CD4-positive, CD25-positive, alpha-beta regulatory T cell (primary cell): ENCODE measurements at places on chromosomes 1 and 21. TPM values are rescaled to one million over a fixed set of nuclear protein-coding genes. Genes with fewer than 3 reads are reported as not detected.
A peak's percentile ranks its signal among the peaks of the same experiment; 100 is the strongest.

The TAL1 gene
- polyA plus RNA-seq = not detected

- no peaks in the 10 kb centered on the region for H3K36me3 ChIP-seq
- H3K27me3 ChIP-seq = no peaks in the 10 kb centered on the region
- no peaks in the 10 kb centered on the region for H3K4me1 ChIP-seq
These were observed 413.4 kb upstream of the BEND5 start for GRCh38 chr1:49190138-49190537.

The TTC34 gene
- polyA plus RNA-seq = 0.05 TPM

DNA sequence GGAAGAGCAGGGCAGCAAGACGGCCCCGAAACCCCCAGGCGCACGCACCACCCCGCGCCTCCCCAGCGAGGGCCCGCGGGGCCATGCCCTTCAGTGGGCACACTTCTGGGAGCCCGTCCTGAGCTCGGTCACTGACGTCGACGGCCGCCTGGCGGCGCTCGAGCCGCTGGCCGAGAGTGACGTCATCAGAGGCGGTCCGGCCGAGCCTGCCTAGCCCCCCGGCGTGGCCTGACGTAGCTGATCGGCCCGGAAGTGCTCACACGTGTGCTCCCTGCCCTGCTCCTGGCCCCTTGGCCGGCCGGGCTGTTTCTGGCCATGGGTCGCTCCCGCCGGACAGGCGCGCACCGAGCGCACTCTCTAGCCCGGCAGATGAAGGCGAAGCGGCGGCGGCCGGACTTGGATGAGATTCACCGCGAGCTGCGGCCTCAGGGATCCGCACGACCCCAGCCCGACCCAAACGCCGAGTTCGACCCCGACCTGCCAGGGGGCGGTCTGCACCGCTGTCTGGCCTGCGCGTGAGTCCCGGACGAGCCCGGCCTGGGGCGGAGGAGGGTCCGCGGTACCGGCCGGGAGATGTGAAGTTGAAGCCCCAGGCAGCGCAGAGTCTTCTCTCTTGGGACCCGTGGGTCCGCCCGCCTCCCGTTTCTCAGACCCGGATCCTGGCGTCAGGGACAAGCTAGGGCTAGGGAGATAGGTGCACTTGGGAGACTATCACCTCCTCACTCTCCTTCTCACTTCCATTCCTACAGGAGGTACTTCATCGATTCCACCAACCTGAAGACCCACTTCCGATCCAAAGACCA lies at the start of gene ZNF593:
TSS of gene ZNF593 (plus strand) at position 240 of the 803 bp plus-strand sequence. CDS start at position 316, 76 bp downstream.
- peak within 1 kb of the TSS; percentile 82 for H3K4me3 ChIP-seq
- H3K27ac ChIP-seq = peak within 1 kb of the TSS; percentile 75
- peaks cover 21% of the 10 kb centered on the region for H3K4me1 ChIP-seq
- no peaks in the 10 kb centered on the region for H3K27me3 ChIP-seq

- H3K27ac ChIP-seq = no peak overlapping the region
- no peaks in the 10 kb centered on the region for H3K36me3 ChIP-seq
- H3K4me3 ChIP-seq = no peak overlapping the region
- no peaks in the 10 kb centered on the region for H3K27me3 ChIP-seq
These were observed 230.4 kb downstream of the KCNT2 start for GRCh38 chr1:196377811-196378210.

The DYNLT4 gene
- polyA plus RNA-seq = 2.1 TPM

DNA sequence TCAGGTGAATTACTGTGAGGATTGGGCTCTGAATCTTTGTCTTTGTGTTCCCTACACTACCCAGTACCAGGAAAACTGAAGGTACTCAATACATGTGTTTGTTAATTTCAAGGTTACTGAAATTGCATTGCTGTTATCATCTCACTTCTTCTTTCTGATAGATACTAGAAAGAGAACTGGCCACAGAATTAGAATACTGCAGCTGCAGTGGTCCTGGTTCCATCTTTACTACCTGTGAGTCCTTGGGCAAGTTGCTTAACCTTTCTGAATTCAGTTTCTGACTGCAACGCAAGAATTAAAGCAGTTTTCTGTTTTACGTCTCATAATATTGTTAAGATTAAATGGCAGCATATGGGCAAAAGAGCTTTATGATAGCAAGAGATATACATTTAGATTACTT lies 263.5 kb downstream of the LMO4 start:
- no peak overlapping the region for H3K27ac ChIP-seq
- no peaks in the 10 kb centered on the region for H3K36me3 ChIP-seq
- no peaks in the 10 kb centered on the region for H3K4me1 ChIP-seq
- H3K27me3 ChIP-seq = no peaks in the 10 kb centered on the region
- H3K4me3 ChIP-seq = no peak overlapping the region

The CTSS gene
- polyA plus RNA-seq = 214 TPM

GRCh38 chr1:186574926-186575325 lies 105.3 kb downstream of the PTGS2 start:
- H3K27ac ChIP-seq = no peak overlapping the region
- DNase-seq = no peak
- no peaks in the 10 kb centered on the region for H3K36me3 ChIP-seq
- no peaks in the 10 kb centered on the region for H3K27me3 ChIP-seq
- H3K4me1 ChIP-seq = no peaks in the 10 kb centered on the region

GRCh38 chr1:24966121-24966723 lies 36.1 kb upstream of the RUNX3 start:
- H3K27me3 ChIP-seq = no peaks in the 10 kb centered on the region
- no peaks in the 10 kb centered on the region for H3K36me3 ChIP-seq
- H3K27ac ChIP-seq = no peak overlapping the region
- DNase-seq = no peak
- no peak overlapping the region for H3K4me3 ChIP-seq

- H3K27me3 ChIP-seq = no peaks in the 10 kb centered on the region
- H3K27ac ChIP-seq = no peak overlapping the region
- no peaks in the 10 kb centered on the region for H3K4me1 ChIP-seq
- no peak overlapping the region for H3K4me3 ChIP-seq
- no peaks in the 10 kb centered on the region for H3K36me3 ChIP-seq
These were observed 538.0 kb upstream of the CAMK1G start for GRCh38 chr1:209045331-209046057.

- H3K4me3 ChIP-seq = no peak overlapping the region
- H3K27me3 ChIP-seq = no peaks in the 10 kb centered on the region
- no peaks in the 10 kb centered on the region for H3K36me3 ChIP-seq
These were observed 23.2 kb downstream of the C1orf94 start for GRCh38 chr1:34199927-34200326.

DNA sequence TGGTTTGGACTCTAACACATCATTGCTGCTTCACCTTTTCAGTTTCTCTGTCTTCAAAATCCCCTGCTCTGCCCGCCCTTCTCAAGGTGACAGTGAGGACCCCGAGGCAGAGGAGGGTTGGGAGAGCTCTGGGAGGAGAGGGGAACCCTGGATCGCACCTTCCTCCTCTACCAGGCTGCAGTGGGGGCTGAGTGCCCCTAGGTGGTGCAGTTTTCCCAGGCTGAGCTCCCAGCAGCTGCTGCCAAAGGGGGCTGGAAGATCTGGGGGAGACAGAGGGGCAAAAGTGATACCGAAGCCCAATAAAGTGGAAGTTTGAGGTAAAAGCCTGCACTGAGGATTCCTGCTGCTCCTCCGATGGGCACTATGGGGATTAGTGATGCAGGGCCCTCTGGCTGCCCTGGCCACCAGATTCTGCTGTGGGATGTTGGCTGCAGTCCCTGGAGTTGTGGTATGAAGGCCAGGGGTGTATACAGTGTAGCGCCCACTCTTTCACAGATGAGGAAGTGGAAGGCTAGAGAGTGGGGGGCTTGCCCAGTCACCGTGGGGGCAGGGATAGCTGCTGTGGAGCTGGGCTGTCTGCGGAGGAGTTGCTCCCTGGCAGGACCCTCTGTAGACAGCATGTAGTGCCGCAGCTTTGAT lies 40.7 kb upstream of the SCMH1 start:
- no peak overlapping the region for H3K4me3 ChIP-seq
- H3K27me3 ChIP-seq = no peaks in the 10 kb centered on the region
- H3K4me1 ChIP-seq = no peaks in the 10 kb centered on the region

The APCS gene
- not detected for polyA plus RNA-seq

- H3K27me3 ChIP-seq = no peaks in the 10 kb centered on the region
- no peak overlapping the region for H3K4me3 ChIP-seq
- H3K27ac ChIP-seq = no peak overlapping the region
- no peaks in the 10 kb centered on the region for H3K36me3 ChIP-seq
- peaks cover 6% of the 10 kb centered on the region for H3K4me1 ChIP-seq
These were observed 38.2 kb downstream of the POU2F1 start for GRCh38 chr1:167258858-167259257.

GRCh38 chr1:150148837-150149270 lies 862 bp upstream of the PLEKHO1 start:
- peak overlapping the region; percentile 76 for H3K27ac ChIP-seq
- peaks cover 7% of the 10 kb centered on the region for H3K36me3 ChIP-seq
- DNase-seq = no peak
- H3K4me3 ChIP-seq = peak overlapping the region; percentile 83
- H3K4me1 ChIP-seq = peaks cover 39% of the 10 kb centered on the region
- H3K27me3 ChIP-seq = no peaks in the 10 kb centered on the region

The RHD gene
- 0.42 TPM for polyA plus RNA-seq

DNA sequence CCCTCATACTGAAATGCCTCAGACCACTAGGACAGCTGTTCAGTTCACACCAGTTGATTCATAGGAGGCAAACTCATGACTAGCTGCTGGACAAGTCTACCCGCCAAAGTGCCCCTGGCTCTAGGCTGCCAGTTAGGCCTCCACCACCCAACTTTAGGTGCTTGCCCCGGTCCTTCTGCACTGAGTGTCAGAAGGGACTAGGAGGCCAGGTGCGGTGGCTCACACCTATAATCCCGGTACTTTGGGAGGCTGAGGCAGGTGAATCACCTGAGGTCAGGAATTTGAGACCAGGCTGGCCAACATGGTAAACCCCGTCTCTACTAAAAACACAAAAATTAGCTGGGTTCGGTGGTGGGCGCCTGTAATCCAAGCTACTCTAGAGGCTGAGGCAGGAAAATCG lies 18.9 kb downstream of the LY9 start:
- no peaks in the 10 kb centered on the region for H3K27me3 ChIP-seq
- no peak overlapping the region for H3K4me3 ChIP-seq
- DNase-seq = no peak
- H3K27ac ChIP-seq = no peak overlapping the region
- peaks cover 14% of the 10 kb centered on the region for H3K4me1 ChIP-seq
- H3K36me3 ChIP-seq = peaks cover 85% of the 10 kb centered on the region

- H3K4me1 ChIP-seq = no peaks in the 10 kb centered on the region
- peaks cover 4% of the 10 kb centered on the region for H3K27me3 ChIP-seq
- no peak overlapping the region for H3K4me3 ChIP-seq
- H3K36me3 ChIP-seq = no peaks in the 10 kb centered on the region
- H3K27ac ChIP-seq = no peak overlapping the region
These were observed 79.5 kb downstream of the NR5A2 start for GRCh38 chr1:200107004-200107470.

DNA sequence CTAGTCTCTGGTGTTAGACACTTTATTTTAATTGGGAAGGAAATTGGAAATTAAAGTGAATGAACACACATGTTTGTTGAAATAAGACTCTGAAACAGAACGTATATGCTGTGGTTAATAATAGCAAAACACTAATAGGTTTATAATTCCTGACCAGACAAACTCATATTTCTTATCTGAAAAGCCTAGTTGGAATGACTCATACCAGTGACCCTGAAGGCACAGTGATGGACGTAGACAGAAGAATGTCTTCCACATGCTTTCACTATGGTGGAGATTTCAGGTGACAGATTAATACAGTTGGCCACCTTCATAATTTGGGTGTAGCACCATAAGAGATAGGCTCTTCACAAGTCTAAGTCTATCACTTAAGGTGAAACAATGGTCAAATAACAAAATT lies 83.0 kb upstream of the COL11A1 start:
- H3K4me3 ChIP-seq = no peak overlapping the region
- no peaks in the 10 kb centered on the region for H3K36me3 ChIP-seq
- no peak overlapping the region for H3K27ac ChIP-seq
- H3K27me3 ChIP-seq = no peaks in the 10 kb centered on the region
- no peak for DNase-seq

The CELA2A gene
- polyA plus RNA-seq = not detected

- peaks cover 7% of the 10 kb centered on the region for H3K36me3 ChIP-seq
- no peak for DNase-seq
- H3K4me1 ChIP-seq = no peaks in the 10 kb centered on the region
- H3K27ac ChIP-seq = no peak overlapping the region
These were observed 40.7 kb downstream of the LPGAT1 start for GRCh38 chr1:211789641-211790464.

GRCh38 chr1:56644064-56644918 lies 823 bp upstream of the PRKAA2 start:
- H3K36me3 ChIP-seq = no peaks in the 10 kb centered on the region
- H3K4me1 ChIP-seq = no peaks in the 10 kb centered on the region
- H3K27ac ChIP-seq = no peak overlapping the region
- no peak overlapping the region for H3K4me3 ChIP-seq
- H3K27me3 ChIP-seq = peaks cover 23% of the 10 kb centered on the region
- DNase-seq = no peak
